Cerebellum (tissue), 4 donors: ENCODE measurements at places on chromosomes 5 and 9. TPM values are rescaled to one million over a fixed set of nuclear protein-coding genes. Genes with fewer than 3 reads are reported as not detected.

DNA sequence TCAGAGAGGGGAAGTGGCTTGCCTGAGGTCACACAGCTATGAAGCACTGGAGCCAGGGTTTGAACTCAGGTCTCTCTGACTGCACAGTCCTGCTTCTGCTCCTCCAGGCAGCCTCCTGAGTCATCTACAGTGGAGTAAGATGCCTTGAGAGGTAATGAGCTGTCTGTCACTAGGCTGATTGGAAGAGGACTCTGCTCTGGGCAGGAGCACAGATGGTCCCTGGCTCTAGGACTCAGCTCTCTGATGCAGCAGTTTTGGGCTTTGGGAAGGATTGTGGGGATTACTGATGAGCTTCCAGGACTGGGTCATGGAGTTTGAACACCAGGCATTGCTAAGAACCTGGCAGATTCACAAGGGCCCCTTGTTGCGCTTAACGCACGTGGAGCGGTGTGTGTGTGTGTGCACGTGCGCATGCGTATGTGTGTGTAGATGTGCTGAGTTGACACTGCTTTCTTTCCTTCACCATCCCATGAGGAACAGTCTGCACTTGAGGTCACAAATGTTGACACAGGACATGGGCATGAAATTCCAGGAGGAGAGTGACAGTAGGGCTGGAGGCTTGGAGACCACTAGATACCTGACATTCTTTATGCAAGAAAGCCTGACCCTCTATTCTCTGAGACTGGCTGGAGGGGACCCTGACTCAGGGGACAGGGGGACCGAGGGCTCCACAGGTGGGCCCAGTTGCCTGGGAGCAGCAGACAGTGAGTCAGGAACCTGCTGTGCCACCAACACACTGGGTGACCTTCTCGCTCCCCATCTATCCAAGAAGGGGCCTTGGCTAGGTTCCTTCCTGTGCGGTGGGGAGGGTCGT is 170.5 kb downstream of the RGS3 start:
- DNase-seq, result no peak

DNA sequence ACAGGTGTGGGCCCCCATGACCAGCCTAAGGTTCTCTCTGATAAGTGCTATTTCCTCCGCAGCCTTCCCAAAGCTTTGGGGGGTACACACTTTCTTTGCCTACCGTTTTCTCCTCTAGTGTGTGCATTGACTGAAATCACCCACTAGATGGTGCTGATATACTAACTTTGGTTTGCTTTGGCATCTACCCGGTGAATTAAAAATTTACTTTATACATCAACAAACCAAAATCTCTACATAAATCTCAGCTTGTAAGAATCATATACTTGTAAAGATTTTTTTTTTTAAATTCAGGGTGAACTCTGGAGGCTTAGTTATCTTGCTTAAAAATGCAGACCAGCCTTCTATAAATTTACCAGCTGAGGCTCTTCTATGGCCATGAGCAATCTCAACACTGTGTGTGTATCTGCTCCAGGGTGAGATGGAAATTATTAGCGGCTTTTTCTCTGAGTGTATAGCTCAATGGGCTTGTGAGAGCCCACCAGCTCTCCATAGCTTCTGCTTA is 475.7 kb upstream of the TNC start:
- DNase-seq, result peak; percentile 38

DNA sequence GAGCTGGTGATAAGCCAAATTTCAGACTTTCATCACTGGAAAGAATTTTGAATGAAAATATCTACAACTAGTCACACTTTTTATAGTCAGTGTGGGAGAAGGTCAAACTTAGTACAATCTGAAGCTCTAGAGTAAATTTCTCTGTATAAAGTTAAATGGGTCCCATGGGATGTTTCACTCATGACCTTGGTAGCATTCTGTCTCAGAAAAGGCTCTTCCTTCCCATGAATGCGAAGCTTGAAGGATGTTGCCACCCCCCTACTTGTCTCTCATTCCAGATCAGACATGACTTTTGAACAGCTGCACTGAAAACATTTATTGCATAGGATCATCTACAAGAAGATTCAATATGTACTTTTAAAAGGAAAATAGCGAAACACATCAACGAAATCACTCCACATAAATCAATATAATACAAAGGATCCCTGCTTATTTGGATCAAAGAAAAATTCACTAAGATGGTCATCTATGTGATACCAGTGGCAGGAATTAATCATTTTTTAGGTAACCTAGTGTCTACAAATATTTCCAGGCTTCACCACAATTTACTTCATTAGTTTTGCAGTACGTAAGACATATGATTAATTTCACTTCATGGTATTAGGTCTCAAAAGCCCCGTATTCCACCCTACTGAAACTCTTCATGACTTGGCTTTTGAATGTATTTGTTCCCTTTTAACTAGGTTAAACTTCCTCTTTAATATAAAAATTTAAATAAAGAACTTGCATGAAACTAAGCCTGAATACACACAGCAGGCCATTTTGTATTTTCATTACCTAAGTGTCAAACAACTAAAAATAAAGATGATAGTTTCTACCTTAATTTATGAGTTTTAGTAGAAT is 4.4 kb downstream of the ST8SIA4 start:
- DNase-seq, result no peak

DNA sequence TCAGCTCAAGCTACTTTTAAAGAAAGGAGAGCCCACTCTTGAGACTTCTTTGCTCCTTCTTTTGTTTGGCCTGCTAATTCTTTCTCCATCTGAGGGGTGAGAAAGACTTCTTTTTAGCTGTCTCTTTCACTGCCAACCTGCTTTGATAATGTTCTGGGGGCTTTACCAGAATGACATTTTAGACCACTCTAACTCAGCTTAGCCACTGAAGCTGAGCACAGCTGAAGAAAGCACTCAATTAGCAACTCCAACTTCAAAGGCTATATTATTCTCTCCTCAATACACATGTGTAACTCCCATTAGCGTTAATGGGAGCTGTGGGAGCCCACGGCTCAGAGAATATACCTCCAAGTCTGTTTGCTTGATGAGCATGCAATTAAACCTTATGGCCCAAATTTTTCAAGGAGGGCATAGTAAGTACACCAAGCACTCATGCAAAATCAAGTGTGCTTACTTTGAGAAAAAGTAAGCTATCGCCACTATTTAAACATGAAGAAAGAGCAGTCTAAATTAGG is 815.4 kb upstream of the DMAC1 start:
- no peak for DNase-seq

DNA sequence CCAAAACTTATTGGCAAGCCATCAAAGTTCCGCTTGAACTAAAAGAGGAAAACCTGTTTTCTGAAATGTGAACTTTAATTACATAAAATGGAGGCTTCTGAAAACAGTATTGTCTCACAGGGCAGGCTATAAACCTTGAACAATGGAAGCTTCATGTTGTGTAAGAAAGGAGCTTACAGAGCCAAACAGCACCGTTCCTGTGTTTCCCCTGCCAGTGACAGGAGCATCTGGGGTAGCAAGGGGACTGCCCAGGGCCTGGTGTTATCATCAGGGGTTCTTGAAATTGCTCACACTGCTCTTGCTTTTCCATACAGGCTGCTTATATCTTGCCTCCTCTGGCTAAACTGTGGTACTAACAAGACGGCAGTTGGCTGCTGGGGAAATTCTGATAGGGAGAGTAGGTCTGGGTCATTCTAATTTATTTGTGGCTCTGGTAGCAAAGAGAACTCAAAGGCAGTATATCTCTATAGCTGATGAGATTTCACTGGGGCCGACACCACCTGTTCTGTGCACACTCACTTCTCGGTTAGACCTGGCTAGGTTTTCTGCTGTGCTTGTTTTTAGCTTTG is 40.4 kb downstream of the BASP1 start:
- peak; percentile 31 for DNase-seq

DNA sequence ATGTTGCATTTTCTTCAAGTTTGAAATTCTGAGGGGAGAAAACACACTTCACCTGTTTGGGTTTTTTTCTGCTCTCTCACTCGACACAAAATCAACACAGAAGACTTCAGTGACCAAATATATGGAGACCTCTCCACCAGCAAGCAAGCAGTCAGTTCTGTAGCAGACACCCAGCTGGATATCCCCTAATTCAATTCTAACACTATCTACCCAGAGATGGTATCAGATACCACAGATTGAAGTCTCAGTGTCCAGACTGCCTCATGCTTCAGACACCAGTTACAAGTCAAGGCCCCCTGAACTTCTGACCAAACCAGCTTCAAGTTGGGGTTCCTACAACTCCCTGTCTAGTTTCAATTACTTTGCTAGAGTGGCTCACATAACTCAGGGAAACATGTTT is 97.8 kb downstream of the INVS start:
- no peak for DNase-seq

DNA sequence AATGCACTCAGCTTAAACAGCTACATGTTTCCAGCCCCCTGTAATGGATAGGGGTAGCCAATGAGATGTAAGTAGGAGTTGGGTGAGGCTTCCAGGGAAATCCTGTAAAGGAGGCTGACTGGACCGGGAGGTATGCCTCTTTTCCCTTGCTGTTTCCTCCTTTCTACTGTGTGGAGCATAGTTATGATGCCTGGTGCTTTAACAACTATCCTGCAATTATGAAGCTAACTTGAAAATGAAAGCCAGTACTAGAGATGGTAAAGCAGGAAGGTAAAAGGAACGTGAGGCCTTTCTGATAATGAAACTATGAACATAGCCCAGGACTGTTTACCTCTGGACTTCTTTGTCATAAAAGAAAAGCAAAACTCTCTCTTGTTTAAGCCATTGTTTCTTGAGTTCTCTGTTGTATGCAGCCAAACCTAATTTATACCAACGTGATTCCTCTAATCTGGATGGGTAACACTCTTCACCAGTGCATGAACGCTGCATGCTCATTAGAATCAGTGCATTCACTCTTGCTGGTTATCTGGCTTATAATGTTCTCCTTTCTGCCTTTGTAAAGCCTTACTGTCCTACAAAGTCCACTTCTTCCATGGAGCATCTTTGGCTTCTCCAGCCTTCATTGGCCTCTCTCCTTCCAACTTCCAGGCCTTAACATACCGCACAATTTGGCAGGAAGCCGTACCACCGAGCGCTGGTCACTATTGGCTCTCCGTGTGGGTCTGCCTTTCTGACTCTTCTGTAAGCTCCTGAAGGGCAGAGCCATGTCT is 8.3 kb upstream of the ARHGEF28 start:
- no peak for DNase-seq

DNA sequence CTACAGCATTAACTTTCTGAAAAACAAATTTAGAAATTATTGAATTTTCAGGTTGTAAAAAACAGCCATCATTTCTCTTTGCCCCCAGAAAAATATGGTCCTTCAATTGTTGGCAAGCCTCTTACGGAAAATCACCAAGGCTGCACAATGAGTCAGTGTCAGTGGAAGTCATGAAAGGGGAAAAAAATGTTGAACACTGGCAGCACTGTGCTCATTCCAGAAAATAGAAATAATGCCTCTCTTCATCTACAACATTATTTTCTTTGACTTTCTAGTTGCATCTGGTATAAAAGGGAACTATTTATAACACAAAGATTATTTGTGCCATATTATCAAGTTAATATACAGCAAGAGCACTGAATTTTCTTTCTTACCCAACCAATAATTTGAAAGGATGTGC is 26.7 kb upstream of the STK32A start:
- no peak for DNase-seq

DNA sequence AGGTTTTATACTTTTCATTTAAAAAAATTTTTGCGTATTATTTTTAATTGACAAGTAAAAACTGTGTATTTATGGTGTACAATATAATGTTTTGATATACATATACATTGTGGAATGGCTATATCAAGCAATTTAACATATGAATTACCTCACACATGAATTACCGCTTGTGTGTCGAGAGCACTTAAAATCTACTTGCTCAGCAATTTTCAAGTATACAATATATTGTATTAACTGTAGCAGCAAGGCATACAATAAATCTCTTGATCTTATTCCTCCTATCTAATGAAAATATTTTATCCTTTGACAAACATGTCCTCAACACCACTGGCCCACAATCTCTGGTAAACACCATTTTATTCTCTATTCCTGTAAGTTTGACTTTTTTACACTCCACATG is 224.4 kb upstream of the CYLC2 start:
- no peak for DNase-seq

DNA sequence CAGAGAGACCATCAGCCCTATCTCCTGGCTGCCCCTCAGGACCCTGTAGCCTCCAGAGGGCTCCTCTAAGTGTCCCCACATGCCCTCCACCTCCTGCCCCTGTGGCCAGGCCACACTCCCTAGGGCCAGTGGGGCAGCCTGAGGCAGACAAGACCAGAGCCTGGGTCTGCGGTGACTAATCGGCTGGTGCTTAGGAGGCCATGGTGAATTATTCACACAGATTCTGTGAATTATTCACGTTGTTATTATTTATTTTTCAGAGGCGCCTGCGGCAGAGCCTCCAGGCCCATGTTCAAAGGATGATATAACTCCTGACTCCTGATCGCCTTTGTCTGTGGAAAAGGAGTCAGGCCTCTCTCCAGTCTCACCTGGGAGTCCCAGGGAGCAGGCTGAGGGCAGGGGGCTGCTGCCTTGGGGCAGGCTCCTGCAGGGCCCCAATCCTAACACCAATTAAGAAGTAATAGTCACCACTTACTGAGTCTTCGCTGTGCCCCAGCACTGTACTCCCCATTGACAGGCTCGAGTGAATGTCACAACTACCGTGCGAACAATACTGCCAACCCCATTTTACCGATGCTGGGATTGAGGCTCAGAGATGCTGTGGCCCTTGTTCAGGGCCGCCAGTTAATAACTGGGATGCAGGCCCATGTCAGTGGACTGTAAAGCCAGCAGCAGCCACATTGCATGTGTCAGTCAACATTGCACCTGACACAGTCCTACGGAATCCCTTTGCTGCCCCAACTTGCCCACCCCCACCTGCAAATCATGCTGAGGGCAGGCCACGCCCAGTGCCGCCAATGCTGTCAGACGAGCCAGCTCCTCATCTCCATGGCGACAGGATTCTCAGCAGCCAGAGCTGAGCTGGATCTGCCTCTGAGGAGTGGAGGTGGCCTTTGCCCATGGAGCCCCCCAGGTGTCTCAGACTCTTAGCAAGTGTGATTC is 94.9 kb downstream of the PCDH1 start:
- DNase-seq, result peak; percentile 82

- no peak for DNase-seq
Measured at GRCh38 chr5:164210491-164210890, 705.1 kb downstream of the MAT2B start.

GRCh38 chr5:19655627-19656026 is 332.4 kb downstream of the CDH18 start:
- DNase-seq, result no peak

OTULINL gene
- 12.0 TPM for total RNA-seq

NTNG2 gene
- total RNA-seq, result 25.0 TPM

PRKACG gene
- total RNA-seq, result not detected

LHX6 gene
- 1.5 TPM for total RNA-seq

FGFR4 gene
- total RNA-seq, result 4.5 TPM

NEK6 gene
- 18.9 TPM for total RNA-seq

PCDHB8 gene
- 6.9 TPM for total RNA-seq

TMC1 gene
- 0.45 TPM for total RNA-seq
